LoVo (cell line): ENCODE measurements at places on chromosomes 7 and 10.

DNA sequence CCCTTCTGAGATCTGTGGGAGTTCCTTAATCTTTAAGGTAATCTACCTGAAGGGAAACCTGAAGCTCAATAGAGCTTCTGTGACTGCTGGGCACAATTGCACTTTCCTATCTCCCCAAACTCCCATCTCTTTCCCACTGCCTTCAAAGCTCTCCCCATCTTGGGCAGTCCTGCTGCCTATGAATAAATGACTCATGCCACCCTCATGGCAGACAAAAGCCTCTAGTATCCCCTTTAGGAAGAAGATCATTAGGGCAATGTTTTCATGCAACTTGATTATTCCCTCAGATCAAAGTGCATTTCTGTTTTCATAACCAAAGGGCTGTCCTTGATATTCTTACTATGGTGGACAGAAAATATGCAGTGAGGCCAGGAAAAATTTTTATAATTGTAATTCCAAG, 704.9 kb upstream of the LRRN3 start:
- no peak for DNase-seq

DNA sequence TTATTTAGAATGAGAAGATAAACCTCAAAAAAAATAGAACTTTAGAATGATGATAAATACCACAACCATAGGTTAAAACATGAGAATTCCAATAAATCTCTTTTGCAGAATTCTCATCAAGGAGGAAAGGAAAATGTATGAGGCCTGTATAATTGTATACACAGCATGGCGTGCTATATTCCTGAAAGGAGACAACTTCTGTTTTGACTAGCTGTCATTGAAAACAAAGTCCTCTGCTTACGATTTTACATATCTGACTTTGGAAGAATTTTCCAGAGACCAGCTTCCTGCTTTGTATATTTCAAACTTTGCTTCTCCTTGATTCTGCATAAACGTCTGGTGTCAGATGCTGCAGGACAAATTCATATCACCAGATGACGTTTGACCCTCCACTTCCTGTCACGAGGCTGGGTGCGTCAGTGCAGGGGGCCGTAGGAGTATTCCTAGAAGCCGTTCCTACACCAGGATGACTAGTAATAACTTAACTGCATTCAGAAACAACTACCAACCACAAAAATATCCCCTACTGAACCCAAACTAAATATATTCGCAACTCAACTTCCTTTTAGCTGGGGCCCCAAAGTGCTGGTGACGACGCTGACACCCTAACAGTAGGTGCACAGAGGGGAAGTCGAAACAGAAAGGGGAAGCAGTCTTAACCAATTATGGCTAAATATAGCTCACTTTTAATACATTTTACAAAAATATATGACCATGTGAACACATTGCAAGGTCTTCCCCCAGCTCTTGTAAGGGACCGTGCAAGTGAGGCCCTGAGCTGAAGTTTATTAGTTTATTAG, 178.6 kb upstream of the INHBA start:
- DNase-seq: no peak

- DNase-seq: no peak
Observed at GRCh38 chr7:96322847-96323461, 1.1 kb upstream of the SLC25A13 start.

DNA sequence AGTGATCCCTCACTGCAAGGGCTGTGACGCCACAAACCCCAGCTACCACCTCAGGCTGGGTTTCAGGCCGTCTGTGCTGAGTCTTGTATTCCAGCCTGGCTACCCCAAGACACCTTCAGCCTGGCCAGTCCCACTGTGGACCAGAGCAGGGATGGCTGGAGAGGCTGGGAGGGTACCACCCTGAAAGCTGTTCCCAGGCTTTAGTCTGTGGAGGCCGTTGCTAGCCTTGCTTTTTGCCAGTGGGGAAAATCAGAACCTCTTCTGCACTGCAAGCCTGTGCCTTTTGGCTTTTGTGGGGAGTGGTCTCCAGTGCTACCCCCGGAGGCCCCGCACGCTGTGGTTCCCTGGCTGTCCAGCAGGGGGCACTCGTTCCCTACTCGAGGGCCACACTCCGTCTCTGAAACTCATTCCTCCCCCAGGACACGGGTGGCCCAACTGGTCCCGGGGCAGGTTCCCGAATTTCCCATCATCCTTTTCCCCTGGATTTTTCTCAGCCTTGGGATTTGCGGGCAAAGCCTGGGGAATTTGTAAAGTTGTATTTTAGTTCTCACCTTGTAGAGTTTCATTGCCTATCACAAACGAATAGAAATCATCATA, 128.4 kb upstream of the BTBD16 start:
- no peak for DNase-seq

DNA sequence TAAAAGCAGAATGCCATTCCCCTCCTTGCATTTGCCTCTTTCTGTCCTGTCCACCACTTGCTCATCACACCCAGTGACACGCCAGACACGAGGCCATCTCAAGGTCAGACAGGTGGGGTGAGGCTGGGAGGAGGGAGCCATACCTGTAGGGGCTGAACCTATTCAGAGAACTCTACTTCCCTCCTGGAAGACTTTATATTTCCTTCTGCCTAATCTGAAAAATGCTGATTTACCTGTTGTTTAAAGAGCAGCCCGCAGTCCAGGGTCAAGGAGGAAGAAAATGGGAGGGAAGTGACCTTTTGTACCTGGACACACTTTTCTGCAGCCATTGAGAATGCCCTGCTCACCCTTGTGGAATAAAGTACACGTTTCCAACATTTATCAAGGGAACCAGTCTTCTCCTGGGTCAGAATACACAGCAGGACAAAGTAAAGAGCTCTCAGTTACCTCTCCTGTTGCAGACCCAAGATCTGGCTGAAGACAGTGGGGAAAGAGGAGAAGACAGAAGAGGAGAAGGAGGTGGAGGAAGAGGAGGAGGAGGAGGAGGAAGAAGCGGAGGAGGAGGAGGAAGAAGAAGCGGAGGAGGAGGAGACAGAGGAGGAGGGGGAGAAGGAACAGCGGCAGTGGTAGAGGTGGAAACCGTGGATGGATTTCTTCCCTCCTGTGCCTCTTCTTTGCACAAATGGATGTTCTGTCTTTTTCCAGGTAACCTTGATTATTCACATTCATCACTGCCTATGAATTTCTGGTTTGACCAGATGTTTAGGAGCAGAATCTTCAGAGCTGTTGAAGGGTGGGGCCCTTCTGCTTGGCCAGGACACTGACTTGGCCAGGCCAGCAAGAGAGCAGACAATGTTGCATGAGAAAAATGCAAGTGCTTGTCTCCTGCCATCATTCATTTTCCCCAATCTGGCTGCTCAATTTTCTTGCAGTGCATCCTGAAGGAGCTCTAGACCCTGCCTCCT, 1.2 kb upstream of the BLNK start:
- no peak for DNase-seq

- DNase-seq: no peak
Observed at GRCh38 chr10:113692271-113692670, 12.6 kb downstream of the CASP7 start.

- peak; percentile 4 for DNase-seq
Observed at GRCh38 chr10:26931223-26931622, 70.5 kb upstream of the ABI1 start.

DNA sequence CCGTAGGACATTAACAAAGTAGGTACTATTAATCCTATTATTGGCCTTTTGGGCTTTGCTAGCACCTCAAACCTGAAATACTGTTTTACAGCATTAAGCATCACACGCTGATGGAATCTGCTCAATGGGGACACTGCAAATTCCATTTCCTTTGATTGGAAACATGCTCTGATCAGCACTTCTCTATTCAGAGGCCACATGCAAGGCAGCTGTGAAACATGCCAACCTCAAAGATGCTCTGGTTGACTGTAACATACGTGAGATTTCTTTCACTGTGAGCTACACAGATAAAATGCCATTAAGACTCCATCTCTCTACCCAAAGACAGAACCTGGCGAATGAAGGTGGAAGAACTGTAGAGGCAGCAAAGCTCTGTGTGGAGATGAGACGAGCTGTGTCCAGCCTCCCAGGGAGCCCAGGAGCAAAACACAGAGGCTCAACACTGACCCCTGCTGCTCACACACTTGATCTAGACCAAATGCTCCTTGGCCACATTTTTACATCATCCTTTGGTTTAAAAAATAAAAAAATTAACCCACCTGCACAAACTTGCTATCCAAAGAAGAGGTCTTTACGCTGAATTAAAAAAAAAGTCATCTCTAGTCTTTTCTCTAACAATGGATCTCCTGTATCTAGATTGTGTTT, 8.0 kb downstream of the RSU1 start:
- no peak for DNase-seq

DNA sequence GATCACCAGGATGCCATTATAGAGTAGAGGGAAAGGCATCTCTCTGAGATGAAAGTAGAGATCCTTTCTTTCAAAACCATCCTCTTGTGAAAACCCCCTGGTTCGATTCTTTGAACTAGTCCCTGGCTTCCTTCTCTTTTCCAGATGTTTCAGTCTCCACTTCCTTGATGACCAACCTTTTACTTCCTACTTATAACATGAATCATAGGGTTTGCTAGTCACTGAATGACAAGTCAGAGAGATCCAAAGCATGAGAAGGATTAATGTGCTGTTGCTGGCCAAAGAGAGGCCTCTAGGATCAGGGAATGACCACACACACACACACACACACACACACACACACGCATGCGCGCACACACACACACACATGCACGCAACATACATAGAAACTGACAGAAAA, 161.1 kb upstream of the FRMD4A start:
- DNase-seq: no peak

- no peak for DNase-seq
Observed at GRCh38 chr10:1048349-1048731, 579 bp downstream of the IDI1 start.

DNA sequence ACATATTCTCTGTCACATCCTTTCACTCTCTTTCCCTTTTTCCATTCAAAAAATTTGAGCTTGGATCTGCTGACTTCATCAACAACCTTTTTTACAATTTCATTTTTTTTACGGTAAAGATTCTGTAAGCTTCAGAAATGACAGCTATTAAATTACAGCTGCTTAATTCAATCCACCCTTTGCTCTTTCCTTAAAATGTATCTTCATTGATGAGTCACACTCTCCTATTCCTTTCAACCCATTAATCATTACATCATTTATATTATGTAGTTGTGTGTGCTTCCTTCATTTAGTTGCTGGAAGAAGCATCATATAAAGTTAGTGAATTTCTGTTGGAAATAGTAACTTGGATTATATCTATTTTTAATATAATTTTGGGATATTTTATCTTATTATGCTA, 67.1 kb upstream of the MAGI2 start:
- DNase-seq: no peak

- DNase-seq: peak; percentile 37
Observed at GRCh38 chr7:44477063-44477830, 13.2 kb downstream of the NUDCD3 start.

DNA sequence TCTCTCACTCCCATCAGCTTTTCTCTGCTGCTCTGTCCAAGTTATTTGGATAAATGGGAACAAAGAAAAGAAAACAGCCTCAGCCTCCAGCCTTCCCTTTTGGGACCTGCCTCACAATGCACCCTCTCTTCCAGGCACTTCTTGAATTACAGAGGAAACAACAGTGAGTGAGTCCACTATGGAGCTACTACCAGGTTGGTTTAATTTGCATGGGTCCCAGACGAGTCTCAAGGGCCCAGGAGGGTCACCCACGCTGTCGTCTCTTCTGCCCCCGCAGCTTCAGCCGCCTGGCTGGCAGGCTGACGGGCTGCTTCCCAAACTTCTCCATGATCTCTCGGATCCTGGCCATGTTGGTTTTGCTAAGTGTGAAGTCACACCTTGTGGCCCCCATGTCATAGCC, 80.4 kb downstream of the GPR26 start:
- DNase-seq: no peak

DNA sequence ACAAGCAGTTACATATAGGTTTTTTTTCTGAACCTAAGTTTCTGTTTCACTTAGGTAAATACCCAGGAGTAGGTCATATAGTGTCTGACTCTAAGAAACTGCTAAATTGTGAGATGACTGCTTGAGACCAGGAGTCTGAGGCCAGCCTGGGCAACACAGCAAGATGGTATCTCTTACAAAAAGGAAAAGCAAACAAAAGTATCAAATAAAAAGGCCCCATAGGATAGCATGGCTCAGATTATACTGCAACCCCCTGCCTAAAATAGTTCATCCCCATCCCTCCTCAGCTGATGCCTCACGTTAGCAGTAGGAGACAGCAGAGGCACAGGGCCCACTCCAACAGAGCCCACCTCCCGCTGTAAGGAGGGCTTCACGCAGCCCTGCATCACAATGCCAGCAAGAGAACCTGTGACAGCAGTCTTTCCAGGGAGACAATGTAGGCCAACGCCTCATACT, 90.3 kb downstream of the SRPK2 start:
- DNase-seq: no peak

GRCh38 chr10:48406204-48406603, 99.7 kb downstream of the MAPK8 start:
- DNase-seq: no peak

DNA sequence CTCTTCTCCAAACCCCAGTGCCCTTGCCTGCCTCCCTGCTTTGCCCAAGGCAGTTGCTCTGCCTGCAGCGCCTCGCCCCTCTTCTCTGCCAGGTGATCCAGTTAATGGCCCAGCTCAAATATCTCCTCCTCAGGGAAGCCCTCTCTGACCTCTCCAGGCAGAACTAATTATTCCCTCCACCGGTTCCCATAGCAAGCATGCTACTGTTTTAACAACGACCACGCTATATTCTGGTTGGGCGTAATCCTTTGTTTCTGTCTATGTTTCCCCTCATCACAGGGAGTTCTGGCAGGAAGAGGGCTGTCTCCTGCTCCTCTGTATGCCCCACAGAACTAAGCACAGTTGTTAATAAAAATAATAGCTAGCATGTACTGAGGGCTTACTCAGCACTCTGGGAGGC, 36.8 kb upstream of the R3HCC1L start:
- DNase-seq: no peak

DNA sequence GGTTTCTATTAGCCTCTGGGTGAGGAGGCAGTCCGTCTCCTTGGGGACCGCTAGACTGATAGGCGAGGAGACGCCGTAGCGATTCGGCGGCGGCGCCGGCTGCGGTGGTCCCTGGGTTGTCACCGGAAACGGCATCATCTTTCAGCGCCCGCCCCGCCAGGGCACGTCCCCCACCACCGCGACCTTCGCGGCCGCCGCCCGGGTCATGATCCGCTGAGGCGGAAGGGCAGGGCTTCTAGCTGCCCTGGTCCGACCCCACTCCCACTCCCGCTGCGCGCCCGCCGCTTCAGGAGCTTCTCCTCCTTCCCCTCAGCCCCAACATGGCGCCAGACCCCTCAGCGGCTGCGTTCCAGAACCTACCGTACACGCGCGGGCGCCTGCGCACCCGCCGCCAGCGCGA, at the start of gene PAPOLB:
Gene PAPOLB (minus strand): TSS at position 358 of the 400 bp plus-strand sequence. CDS start 220 bp downstream, at position 138.
- DNase-seq: no peak
